ENCODE measurements at places on chromosomes 12 and 14.

DNA sequence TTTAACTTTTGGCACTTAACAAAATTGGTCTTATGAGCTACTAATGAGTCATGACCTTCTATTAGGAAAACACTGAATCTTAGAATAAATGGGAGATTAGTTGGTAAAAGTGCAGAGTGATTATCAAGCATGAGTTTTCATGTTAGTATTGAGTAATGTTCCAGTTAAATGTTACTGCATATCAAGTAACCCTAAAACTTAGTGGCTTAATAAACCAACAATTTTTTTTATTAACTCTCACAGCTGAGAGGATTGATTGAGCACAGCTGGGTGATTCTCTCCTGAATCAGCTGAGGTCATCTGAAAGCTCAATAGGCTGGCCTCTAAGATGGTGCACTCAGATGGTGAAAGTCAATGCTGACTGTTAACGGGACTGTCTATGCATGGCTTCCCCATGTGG is 248.6 kb downstream of the BCL11B start:
- no peak for DNase-seq

GRCh38 chr12:81257947-81258551 is 180.2 kb downstream of the ACSS3 start:
- DNase-seq: no peak

GRCh38 chr12:105445649-105446048 is 115.2 kb downstream of the C12orf75 start:
- DNase-seq: no peak

DNA sequence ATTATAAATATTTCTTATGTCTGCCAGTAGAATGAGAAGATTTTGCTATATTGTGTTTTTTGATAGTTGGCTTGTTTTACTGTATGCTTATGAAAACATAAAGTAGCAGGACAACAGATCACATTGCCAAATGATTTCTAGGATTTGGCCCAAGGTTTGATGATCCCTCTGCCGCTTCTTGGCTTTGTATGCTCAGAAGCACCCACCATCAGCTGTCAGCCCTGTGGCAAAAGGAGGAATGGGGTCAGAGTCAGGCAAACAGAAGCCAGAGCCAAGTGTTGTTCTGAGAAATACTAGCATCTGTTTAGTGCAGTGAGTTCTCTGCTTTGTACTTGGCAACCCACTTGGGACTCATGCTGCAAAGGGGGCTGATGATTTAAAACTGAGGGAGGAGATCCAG is 152.2 kb downstream of the PDE3A start:
- DNase-seq: no peak

DNA sequence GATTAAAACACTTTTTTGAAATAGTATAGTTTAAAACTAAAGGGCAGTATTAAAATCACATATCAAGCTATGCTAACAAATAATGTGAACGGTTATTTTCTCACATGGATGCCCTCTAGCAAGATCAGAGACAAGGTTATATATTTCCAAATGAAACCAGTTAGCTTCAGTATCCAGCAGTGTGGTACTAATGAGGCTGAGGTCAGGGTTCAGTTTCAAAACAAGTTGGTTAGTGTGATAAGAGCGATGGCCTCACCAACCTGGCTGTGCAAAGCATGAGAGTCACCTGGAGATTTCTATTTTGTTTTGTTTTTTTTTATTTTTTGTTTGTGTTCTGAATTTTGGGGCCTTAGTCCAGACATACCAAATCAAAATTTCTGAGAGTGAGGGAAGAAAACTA is 352.2 kb upstream of the KITLG start:
- no peak for DNase-seq

GRCh38 chr12:32549675-32550079 is 129.4 kb upstream of the DNM1L start:
- DNase-seq: no peak

DNA sequence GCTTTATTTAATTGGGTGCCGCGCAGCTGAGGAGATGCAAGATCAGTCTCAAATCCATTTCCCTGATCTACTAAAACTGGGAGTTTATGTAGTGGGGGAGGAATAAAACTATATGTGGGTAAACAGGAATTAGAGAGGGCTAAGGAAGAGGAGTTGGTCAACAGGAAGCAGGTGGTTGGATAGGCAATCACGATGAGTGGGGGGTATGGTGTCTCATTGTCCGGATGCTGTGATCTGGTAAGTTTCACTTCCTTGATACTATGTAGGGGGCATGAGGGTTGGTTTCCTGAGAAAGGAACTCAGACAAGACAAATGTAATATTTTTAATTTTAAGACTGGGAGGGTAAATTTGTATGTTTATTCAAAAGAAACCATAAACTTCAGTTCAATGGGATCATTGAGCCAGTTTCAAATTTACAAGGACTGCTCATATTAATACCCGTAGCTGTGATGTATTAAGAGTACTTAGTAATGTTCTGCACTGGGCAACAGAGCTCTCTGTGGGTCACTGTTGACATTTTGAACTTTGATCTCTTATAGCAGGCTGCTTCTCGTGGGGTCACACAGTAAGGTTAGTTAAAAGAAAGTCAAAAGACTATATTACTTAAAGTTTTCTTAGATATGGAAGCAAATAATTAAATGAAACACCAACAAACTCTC is 786.2 kb upstream of the FBXO33 start:
- DNase-seq: no peak

GRCh38 chr14:67583711-67584644 is 16.1 kb downstream of the PIGH start:
- no peak for DNase-seq

- DNase-seq: peak; percentile 72
Measured at GRCh38 chr14:61154641-61155040, 126.5 kb downstream of the TMEM30B start.

DNA sequence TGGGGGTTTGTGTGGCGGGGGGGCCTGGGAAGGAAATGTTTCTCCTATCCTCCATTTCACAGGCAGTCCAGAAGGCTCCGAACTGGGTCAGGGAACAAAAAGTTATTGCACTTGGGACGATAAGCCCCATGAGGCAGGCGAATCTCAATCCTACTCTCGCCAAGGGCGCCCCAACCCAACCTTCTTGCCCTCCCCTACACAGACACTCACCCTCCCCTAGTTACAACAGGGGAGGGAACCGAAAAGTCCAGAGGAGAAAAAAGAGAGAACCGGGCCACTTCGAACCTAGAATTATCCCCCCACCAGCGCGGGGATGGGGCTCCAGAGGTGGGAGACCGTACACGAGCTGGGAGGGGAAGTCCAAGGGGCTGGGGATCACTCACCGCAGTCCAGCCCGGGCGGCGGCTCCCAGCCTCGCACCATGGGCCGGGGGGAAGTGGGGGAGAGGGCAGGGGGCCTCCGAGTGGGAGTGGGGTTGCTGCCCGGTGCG is 357 bp downstream of the HOMEZ start:
- DNase-seq: no peak

GRCh38 chr12:75628916-75629315 is 117.5 kb upstream of the KRR1 start:
- no peak for DNase-seq

DNA sequence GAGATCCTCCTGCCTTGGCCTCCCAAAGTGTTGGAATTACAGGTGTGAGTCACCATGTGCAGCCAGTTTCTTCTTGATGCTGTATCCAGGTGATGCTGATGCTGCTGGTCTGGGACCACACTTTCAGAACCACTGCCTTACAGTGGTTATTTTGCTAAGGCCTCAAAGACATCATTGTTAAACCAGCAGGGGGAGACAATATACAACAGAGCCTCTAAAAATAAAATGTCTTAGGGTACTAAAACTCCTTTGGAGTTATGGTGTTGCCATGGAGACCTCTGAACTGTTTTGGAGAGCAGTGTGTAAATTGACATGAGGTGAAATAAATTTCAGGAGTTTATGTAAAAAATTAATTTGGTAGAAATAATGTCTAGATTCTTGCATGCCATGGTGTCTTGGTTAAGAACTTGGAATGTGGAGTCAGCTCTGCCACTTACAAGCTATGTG is 1.1 kb upstream of the ARG2 start:
- DNase-seq: peak; percentile 44

DNA sequence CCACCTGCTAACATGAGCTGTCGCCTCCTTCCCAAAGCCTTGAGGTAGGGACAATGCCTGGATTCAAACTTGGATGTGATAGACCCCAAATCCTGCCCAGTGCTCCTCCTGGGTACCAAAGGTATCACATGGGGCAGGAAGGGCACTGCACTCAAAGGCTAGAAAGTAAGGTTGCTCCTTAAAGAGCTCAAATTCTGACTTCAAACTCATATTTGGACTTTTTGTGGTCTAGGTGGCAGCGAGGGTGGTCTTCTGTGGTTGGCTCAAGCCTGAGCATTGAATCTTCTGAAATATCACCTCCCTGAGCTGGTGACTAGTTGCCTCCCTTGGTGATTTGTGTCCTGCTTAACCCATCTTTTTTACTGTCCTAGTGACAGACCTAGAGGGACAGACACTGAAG is 8.3 kb upstream of the RNASE4 start:
- DNase-seq: no peak

GRCh38 chr12:47303207-47303606 is 223.4 kb upstream of the AMIGO2 start:
- DNase-seq: peak; percentile 57

DNA sequence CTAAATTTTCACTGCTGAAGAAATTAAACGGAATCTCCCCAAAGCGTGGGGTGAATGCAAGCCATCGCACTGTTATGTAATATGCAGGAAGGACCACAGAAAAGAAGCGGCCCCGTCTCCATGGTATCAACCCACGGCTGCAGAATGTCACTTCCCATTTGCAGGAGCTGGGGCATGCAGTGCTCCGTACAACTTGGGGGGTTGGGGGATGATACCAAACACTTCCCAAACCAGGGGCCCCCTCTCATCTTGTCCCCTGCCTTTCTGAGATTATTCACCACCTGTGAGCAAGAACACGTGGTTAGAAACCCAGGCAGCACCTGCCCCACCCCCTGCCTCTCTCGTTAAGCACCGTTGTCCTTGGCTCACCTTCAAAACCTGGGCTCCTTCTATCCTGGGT is 505.1 kb upstream of the TMEM132C start:
- DNase-seq: no peak

- no peak for DNase-seq
Measured at GRCh38 chr12:80749456-80749855, 32.7 kb downstream of the MYF5 start.

DNA sequence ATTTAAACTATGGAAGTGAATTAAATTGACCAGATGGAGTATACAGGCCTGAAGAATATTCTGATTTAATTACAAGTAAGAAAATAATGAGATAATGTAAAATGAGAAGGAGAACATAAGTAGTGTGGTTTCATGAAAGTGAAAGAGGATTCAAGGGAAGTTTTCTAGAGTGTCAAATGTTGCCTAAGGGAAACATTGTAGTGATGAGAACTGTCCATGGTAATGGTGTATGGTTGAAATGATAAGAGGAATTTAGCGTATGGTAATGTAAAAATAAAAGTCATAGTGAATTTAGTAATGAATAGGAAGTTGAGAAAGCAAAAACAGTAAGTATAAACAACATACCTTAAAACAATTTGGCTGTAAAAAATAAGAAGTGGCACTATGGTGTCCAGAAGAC is 1954.6 kb upstream of the FLRT2 start:
- DNase-seq: no peak

- DNase-seq: no peak
Measured at GRCh38 chr12:28645436-28645835, 455.2 kb downstream of the CCDC91 start.

DNA sequence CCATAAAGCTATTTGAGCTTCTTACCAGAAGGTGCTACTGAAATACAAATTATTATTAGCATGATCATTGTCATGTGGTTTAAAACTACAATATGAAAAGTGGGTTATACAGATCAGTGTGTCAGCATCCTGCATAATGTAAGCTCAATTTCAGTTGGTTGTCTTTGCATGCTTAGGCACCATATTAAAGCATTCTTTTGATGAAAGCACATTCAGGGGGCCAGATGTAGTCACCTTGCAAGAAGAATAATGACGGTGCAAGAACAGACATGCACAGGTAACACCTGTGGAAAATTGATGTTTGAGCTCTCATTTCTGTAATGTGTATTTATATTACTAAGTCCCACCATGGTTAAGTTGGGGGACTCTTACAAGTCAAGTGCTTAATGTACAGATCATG is 123.9 kb downstream of the PAX9 start:
- no peak for DNase-seq

DNA sequence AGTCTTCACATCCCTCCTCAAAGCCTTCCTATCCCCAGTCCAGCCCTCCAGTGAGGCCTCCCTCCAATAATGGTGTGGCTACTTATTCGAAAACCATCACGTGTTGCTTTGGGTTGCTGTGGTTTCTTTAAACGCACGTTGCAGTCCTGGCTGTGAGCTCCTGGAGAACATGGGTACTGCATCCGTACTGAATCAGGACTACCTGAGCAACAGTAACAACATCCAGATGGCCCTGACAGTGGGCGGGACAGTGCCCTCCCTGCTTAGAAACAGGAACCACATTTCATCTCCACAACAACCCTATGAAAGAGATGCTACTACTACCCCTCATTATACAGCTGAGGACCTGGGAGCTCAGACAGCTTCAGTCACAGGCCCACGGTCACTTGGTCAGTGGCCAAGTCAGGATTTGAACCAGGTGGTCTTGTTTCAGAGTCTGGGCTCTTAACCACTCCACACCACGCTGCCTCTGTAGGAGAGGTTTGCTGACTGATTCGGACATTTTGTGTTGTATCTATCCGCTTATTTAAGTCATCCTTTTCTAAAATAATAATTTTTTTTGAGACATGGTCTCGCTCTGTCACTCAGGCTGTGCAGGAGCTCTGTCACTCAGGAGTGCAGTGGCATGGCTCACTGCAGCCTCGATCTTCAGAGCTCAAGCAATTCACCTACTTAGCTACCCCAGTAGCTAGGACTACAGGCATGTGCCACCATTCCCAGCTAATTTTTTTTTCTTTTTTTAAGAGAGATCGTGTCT is 104.8 kb downstream of the DPF3 start:
- no peak for DNase-seq

DNA sequence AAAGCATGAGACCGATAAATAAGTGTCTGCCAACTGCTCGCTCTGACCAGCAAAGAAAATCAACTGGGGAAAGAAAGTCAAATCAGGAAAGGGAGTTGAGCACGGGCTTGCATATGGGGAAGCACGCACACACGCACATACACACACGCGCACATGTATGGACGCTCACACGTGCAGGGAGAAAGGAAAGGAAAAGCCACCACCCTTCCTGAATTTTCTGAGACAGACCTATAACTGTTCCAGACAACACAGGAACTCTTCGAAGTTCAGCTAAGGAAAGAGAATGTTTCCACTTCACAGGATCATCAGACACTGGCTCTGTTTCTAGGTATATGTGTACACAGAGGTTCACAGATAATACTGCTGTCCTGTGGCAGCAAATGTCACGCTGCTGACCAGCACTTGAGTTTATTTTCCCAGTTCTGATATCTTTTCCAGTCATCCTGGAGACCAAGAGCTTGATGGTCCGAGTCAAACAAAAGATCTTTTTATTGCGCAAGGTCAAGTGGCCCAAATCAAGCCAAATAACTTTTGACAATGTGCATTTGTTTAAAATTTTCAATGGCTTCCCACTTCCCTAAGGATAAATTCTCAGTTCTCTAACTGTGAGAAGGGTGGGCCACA is 82.1 kb upstream of the TMCC3 start:
- DNase-seq: no peak
